ENCODE measurements at places on chromosomes 11 and 22.

GRCh38 chr11:36233204-36233603 lies 56.0 kb downstream of the COMMD9 start:
- no peak for DNase-seq

GRCh38 chr22:19717181-19717580 lies 2.9 kb downstream of the SEPTIN5 start:
- no peak for DNase-seq

GRCh38 chr22:50162391-50162956 lies 8.1 kb upstream of the PANX2 start:
- no peak for DNase-seq

DNA sequence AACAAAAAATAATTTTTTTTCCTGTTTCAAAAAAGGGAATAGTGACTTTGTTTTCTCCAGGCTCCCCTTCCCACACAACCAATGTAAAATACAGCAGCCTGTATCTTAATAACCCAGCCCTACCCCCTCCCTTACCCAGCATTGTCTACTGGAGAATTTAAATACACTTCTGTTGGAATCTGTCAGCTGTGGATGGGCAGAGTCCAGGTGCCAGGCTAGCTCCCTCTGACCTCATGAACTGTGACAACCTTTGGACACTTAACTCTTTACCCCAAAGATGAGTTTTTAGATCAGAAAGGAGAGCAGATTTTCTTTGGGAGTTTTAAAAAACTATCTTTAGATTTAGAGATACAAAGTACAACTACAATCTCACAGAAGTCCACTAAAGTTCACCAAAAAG lies 42.9 kb downstream of the DDX6 start:
- no peak for DNase-seq

- DNase-seq: no peak
Observed at GRCh38 chr11:61787928-61788491, 4.4 kb downstream of the TMEM258 start.

- no peak for DNase-seq
Observed at GRCh38 chr22:31912407-31912743, 32.0 kb upstream of the YWHAH start.

DNA sequence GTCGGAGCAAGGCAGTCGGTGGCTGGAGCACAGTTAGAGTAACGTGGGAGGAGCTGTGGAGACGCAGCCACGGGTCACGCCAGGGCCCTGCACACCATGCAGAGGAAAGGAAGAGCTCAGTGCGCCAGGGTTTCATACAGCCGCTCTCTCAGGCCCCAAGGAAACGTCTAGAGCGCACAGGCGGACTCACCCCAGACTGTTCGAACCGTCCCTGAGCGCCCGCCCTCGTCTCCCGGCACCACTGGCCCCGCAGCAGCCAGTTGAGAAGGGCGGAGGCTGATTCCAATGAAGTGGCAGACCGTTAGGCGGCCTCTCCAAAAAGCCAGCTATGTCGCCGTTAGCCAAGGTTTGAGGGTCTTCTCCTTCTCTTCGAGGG lies 483 bp upstream of the HYLS1 start:
- no peak for DNase-seq

GRCh38 chr11:8408151-8408941 lies 144.7 kb upstream of the LMO1 start:
- DNase-seq: peak; percentile 25

GRCh38 chr11:31214372-31214771 lies 155.2 kb downstream of the DCDC1 start:
- DNase-seq: no peak

- DNase-seq: no peak
Observed at GRCh38 chr11:66722745-66723651, 6.0 kb downstream of the SPTBN2 start.

DNA sequence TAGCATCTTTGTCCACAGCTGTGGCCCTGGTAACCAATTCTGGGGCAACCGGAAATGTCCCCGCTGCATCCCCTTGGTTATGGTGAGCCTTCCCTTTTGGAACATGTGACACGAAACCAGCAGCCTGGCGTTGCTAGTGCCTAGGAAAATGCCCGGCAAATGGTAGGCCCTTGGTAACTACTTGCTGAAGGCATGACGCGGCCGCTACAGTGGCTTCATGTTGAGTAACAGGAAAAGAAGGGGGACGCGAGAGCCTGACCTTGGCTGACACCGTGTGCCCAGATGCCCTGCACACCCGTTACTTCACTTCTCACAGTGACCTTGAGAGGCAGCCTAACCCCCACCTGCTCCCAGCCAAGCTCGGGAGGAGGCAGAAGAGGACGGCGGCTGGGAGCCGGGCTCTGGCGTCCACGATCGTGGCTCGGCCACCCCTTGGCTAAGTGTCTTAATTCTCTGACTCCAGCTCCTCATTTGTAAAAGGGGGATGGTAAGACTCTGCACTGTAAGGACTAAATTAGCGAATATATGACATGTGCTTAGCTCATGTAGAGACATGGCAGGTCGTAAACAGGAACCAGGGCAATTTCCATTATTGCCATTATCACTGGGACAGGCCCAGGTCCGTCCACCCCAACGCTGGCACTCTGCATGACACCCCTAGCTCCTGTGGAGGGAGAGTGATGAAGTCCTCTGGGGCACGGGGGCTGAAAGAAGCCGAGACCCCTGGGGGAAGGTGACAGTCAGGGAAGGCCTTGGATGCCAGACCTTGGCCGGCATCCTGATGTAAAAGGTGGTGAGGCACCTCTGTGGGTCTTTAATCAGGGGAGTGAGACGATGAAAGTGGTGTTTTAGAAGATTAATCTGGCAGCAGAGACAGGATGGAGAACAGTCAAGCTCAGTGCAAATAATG lies 18.9 kb downstream of the IFT27 start:
- no peak for DNase-seq

GRCh38 chr11:70471254-70471653 lies 72.9 kb downstream of the CTTN start:
- no peak for DNase-seq

DNA sequence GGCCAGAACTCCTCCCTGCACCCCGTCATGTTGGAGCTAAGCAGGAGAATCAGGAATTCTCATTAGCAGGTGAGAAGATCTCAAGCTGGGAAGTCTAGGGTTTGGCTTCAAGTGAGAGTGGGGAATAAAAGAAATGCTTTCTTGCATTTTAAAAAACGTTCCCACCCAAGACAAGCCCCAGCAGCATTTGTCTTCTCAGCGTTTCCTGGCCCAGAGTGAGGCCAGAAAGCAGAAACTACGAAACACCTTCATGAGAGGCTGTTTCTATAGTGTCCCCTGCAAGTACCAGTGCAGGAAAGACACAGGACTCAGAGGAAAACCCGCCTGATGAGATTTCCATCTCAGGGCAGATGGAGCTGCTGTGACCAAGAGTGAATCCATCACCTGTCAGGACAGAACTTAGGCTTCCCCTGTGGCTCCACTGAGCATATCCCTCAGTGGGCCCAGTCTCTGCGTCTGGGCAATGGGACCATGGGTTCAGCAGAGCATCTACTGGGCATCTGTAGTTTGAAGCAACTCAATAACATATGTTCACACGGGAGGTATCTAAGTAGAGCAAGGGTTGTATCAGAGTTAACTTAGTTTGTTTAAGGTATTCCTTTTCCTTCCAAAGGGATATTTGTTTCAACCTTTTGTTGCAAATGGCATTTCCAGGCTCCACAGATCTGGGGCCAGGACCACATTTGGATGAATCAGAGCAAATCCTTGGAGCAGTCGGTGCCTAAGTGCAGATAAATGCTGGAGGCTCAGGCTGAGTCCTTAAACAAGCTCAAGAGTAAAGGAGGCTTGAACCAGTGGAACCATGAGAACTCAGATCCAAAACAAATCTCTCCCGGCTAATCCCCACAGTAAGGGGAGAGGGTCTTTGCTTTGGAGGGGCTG lies 548.3 kb downstream of the MIAT start:
- no peak for DNase-seq

DNA sequence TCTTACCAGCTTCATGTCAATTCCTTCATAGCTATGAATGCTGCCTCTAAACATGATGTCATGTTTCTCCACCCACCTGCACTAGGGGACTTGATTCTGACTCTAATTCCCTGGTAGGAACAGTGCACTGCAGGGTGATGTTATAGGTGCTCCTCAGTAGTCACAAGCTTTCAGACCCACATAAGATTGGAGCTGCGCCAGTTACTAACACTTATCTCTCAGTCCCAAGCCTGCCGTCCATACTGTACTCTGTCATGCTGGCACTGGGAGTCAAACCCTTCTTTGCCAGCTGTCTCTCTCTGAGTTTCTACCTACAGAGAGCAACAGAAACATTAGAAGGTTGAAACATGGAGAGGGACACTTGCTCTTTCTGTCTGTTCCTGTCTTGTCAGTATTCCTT lies 5.5 kb downstream of the OR56A1 start:
- no peak for DNase-seq

DNA sequence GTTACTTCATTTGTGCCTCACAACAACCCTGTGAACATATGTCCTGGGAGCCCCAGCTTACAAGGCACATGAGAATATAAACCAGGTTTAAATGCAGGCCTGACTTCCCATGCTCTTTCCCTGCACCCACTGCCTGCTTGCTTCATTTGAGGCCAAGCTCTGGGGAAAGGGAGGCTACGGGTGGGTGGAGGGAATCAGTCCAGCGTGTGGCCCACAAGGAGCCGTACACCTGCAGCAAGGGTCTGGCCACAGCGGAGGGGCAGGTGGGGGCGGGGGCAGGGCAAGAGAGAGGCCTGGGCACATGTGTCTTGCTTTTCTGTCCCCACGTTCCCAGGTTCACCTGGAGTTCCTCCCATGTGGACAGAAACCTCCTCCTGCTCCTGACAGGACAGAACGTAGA lies 26.2 kb downstream of the FAM83F start:
- DNase-seq: no peak
